Fibroblast of mammary gland (primary cell): ENCODE measurements at places on chromosomes 16 and 17.

GRCh38 chr17:64073771-64074703 is 53.6 kb upstream of the ICAM2 start:
- no peak for DNase-seq

DNA sequence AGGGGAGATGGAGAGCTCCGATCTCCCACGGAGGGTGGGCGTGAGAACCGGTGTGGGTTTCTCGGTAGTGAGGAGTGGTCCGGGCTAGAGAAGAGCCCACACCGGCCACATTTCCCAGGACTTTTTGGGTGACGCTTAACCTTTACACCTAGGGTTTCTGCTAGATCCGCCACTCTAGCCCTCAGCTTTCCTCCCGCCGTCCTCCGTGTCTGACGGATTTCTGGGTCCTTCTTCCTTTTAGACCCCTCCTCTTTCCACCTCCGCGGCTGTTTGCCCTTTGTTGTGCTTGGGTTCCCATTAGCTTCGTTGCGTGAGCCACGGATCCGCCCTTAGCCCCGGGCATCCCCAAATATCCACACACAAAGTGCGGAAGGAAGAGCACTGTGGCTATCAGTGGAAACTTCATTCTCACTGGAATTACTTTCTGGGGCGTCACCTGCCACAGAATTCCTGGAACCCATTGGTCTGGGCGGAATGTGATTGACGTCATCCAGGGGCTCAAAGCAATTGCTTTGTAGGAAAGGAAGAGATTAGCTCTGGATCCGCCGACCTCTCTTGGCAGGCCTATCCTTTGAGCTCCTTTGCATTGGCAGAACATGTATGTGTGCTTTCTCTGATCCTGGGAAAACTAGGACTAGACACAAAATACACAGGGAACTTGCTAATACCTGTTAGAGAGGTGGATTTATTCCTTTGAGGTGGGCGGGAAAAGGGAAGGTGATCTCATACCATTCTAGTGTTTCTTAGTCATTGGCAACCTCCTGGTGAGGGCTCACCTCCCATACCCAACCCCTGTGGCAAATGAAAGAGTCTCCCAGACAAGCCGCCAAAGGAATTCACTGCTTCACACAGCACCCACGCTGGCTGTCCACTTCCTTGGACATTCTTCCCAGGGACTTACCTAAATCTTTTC is 654 bp downstream of the TNFAIP1 start:
- peak; percentile 79 for DNase-seq

DNA sequence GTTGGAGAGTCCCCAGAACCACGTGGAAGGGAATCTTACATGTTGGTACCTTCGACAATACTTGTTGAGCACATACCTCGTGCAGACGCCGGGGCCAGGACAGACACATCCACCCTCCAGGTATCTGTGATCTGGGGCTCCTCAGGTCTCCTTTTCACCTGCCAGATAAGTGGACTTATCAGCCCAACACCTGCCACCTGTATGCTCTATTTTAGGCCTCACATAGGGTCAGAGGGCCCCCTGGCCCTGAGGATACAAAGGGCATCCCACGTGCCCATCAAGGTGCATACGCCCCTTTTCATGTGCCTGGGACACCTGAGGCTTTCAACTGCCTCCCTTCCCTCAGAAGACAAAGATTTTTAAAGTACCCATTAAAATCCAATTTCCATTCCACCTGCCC is 212.7 kb downstream of the MRTFB start:
- DNase-seq: no peak

GRCh38 chr17:35254107-35254773 is 11.4 kb downstream of the SLFN5 start:
- peak; percentile 99 for DNase-seq

- DNase-seq: no peak
Measured at GRCh38 chr16:87586201-87586782, 16.0 kb upstream of the JPH3 start.

DNA sequence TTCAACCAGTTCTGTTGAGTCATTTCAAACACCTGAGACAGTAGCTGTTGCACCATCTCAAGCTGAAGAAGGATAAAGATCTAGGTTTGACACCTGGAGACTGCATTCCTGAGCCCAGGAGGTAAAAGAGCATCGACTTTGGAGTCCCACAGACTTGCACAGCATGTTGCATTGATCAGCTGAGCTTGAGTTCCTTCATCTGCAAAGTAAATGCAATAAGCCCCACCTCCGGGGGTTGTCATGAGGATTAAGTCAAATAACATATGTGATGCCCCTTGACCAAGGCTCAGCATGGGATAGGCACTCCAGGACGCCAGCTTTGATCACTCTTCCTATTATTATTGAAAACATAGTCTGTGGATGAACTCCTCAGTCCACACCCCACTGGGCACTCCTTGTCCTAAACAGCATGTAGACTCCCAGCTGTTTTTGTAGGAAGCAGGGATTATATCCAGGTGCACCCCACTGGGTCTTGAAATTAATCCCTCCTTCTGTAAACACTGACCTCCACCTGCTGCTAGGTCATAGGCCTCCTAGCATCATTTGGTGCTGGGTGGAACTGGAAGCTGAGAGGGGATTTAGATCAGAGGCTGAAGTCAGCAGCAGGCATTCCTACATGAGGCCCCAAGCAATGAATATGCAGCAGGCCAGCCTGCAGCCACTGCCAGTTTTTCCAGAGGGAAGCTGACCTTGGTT is 259.0 kb downstream of the HS3ST4 start:
- no peak for DNase-seq

DNA sequence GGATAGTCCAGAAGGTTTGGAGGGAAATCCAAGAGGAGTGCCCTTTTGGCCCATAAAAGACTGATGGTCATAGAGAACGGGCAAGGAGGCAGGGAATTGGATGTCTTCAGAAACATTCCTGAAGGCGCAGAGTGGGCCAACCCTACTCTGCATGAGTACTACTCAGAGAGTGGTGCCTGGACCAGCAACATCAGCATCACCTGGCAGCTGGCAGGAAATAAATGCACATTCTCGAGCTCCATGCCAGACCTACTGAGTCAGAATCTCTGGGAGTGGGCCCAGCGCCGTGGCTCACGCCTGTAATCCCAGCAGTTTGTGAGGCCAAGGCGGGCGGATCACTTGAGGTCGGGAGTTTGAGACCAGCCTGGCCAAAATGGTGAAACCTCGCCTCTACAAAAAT is 27.1 kb upstream of the SLC39A11 start:
- peak; percentile 9 for DNase-seq

DNA sequence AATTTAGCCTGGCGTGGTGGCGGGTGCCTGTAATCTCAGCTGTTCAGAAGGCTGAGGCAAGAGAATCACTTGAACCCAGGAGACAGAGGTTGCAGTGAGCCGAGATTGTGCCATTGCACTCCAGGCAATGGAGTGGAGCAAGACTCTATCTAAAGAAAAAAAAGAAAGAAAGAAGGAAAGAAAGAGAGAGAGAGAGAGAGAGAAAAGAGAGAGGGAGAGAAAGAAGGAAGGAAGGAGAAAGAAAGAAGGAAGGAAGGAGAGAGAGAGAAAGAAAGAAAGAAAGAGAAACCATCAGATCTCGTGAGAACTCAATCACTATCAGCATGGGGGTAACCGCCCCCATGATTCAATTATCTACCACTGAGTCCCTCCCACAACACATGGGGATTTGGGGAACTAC is 289.6 kb downstream of the IRX3 start:
- DNase-seq: no peak

DNA sequence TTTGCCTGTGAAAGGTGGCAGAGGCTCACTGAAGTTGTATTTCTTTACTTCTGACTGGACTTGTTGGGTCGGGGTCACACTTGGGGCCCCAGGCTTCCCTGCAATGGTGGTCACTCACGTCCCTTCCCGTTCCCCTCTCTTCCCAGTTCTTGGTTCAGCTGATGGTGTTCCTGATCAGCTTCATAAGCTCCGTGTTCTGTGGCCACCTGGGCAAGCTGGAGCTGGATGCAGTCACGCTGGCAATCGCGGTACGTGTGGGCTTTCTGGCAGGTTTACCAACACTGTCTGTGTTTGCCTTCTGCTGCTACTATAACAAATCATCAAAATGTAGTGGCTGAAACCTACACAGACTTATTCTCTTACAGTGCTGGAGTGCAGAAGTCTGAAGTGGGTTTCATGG is 8.6 kb downstream of the SLC47A1 start:
- no peak for DNase-seq

DNA sequence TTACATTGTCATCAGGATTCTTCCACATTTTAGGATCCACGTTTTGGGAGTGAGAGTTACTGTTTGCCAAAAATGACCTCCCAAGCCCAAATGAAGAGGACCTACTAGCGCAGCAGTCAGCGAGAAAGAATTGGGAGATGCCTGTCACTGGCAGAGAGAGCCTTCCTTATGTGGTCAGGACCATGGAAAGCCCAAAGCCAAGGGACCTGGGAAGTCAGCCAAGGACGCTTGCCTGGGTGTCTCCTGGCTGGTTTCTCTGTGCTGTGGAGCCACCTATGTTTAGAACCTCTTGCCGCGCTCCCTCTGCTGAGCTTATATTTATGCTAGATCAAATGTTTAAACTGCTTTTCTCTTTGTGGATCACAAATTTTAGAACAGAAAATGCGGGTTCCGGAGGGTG is 24.9 kb upstream of the RHBDL3 start:
- peak; percentile 25 for DNase-seq

- DNase-seq: no peak
Measured at GRCh38 chr17:8588877-8589554, 41.5 kb downstream of the MYH10 start.
